Kidney (tissue), 22 donors: ENCODE measurements at places on chromosomes 7 and 10.
A peak's percentile ranks its signal among the peaks of the same experiment; 100 is the strongest.

DNA sequence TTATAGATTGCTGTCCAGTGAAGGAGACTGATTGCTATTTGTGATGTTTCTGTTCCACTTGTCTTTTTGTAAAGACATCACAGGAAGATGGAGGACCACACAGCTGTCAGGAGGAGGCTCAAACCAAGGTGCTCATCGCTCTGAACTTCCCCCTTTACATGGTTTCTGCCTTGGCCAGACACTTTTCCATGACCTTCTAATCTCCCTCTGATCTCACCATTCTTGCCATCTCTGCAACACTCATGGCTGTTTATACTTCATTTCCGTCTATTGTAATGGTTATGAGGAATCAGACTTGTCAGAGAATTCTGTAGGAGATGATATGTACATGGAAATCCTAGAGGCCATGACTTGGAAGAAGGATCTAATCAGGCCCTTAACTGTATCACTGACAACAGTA is 1.7 kb upstream of the TAS2R5 start:
- no peaks in the 10 kb centered on the region for H3K4me1 ChIP-seq
- H3K36me3 ChIP-seq: no peaks in the 10 kb centered on the region
- H3K4me3 ChIP-seq: no peak overlapping the region

DNA sequence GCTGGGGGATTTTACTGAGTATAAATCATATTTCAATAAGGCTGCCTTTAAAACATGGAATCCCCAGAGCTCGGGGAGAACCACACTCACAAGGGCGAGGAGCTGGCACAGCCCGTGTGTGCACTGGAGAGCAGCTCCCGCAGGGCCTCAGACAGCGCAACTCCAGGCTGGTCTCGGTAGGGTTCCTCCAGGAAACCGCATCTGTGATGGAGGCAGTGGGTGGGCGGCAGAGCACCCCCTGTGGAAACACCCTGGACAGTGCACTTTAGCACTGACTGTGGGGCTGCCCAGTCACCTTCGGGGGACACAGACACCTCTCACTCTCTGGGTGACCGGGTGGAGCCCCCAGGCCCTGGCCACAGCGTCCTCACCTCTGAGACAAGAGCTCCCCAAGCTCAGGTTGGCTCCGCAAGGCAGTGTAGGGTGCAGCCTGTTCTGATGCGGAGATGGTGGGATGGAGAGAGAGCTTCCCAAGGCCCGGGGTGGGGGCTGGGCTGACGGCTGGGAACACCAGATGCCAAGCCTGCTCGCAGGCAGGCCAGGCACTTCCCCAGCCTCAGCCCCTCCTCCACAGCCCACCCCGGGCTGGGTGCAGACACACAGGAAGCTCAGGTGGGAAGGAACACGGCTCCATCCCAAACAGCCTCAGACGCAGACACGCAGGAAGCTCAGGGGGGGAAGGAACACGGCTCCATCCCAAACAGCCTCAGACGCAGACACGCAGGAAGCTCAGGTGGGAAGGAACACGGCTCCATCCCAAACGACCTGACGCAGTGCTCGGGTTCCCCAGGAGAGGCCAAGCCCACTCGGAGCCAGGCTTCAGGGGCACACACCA is 224.4 kb downstream of the MAD1L1 start:
- no peaks in the 10 kb centered on the region for H3K36me3 ChIP-seq
- no peak overlapping the region for H3K27ac ChIP-seq
- no peaks in the 10 kb centered on the region for H3K4me1 ChIP-seq
- no peaks in the 10 kb centered on the region for H3K27me3 ChIP-seq
- DNase-seq: no peak

DNA sequence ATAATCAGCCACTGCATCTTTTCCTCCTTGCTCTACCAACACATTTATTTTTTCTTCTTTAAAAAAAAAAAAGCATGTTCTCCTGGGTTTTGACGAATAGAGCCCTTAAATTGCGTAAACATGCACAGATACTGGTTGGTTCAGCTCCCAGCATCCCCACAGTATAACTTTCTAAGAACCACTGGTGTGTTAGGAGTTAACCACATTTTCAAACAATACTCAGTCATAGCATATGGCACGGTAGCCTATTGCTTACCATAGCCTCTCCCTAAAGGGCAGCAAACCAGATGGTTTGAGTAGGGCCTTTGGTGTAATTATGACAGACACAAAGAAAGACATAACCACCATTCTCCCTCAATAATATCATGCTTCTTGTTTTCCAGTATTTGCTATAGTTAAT is 145.0 kb downstream of the LRRC4 start:
- no peak overlapping the region for H3K4me3 ChIP-seq
- H3K27me3 ChIP-seq: no peaks in the 10 kb centered on the region
- no peaks in the 10 kb centered on the region for H3K4me1 ChIP-seq
- no peak overlapping the region for H3K27ac ChIP-seq
- peaks cover 4% of the 10 kb centered on the region for H3K36me3 ChIP-seq

GRCh38 chr10:129730272-129730992 is 233.6 kb downstream of the EBF3 start:
- no peak overlapping the region for H3K4me3 ChIP-seq
- no peaks in the 10 kb centered on the region for H3K4me1 ChIP-seq
- H3K27ac ChIP-seq: no peak overlapping the region
- DNase-seq: no peak
- no peaks in the 10 kb centered on the region for H3K27me3 ChIP-seq

GRCh38 chr10:59904426-59905065 is 1.8 kb downstream of the CCDC6 start:
- no peaks in the 10 kb centered on the region for H3K4me1 ChIP-seq
- peak overlapping the region; percentile 91 for H3K27ac ChIP-seq
- DNase-seq: no peak
- H3K36me3 ChIP-seq: no peaks in the 10 kb centered on the region
- H3K4me3 ChIP-seq: peak overlapping the region; percentile 86
- no peaks in the 10 kb centered on the region for H3K27me3 ChIP-seq

DNA sequence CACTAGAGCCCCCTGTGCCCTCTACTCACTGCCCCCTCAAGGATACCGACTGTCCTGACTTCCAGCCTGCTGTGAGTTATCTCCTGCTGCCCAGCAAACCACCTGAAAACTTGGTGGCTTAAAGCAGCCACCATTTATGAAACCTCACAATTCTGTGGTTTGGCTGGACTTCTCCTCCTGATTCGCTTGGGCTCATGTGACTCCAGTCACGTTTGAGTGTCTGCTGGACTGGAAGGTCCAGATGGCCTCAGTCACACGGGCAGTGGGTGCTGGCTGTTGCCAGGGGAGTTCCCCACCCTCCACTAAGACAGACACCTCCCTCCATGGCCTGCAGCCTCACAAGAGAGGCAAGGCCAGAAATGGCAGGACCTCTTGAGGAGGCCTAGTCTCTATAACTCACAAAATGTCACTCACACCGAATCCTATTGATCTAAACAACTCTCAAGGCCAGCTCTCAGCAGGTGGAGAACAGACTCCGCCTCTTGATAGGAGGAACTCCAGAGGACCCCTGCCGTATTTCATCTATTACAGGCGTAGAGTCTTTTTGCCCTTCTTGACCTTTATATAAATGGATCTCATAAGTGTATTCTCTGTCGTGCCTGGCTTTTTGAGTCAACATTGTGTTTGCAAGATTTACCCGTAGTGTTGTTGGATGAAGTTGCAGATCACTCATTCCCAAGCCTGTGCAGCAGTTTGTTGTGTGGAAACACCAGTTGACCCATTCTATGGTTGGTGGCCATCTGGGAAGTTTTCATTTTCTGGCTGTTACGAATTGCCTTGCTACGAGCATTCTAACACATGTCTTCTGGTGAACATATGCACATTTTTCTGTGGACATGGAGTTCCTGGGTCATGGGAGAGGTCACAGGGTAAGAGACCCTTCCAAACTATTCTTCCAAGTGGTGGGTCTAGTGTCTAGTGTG is 48.3 kb downstream of the ZMIZ1 start:
- H3K4me1 ChIP-seq: peaks cover 46% of the 10 kb centered on the region
- H3K36me3 ChIP-seq: peaks cover 14% of the 10 kb centered on the region
- H3K27ac ChIP-seq: peak overlapping the region; percentile 51
